Activated CD4-positive, alpha-beta T cell treated with anti-CD3 and anti-CD28 coated beads, Interleukin-2, amount 50 U/mL, for 24 hours (primary cell): ENCODE measurements at places on chromosomes 5 and 9.

DNA sequence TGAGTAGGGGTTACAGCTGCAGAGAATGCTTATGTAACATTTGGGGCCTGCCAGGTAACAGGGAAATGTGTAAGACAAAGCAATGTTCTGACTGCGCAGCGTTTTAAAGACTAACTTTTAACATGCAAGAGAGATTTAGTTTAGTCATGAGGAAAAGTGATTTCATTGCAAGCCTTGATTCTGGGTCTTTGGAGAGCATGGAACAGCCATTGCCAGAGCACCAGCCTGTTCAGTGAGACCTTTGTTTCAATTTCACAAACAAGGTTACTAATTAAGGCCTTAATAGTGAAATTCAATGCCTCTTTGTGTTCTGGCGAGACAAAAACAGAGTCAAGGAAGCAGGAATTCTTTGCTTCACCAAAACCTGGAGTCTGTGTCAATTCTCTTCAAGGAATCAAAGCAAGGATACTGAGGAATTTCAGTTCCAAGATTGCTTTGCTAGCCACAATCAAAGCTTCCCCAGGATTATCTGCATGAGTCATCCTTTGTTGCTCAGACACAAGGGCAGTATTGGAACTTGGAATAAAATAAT is 14.4 kb downstream of the CKMT2 start:
- no peak for DNase-seq

GRCh38 chr5:134086225-134086942 is 28.1 kb upstream of the TCF7 start:
- DNase-seq = no peak

DNA sequence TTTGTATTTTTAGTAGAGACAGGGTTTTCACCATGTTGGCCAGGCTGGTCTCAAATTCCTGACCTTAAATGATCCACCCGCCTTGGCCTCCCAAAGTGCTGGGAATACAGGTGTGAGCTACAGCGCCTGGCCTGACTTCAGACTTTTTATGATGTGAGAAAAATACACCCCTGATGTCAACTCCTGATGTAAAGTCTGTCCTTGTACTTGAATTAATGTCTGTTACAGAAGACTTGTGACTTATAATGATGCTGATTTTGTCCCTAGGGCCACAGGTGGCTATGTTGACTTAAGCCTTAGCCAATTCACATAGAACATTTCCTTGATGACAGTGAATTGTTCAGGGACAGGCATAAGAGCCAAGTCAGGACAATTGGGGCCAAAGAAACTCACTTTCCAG is 42.5 kb upstream of the MELK start:
- no peak for DNase-seq

DNA sequence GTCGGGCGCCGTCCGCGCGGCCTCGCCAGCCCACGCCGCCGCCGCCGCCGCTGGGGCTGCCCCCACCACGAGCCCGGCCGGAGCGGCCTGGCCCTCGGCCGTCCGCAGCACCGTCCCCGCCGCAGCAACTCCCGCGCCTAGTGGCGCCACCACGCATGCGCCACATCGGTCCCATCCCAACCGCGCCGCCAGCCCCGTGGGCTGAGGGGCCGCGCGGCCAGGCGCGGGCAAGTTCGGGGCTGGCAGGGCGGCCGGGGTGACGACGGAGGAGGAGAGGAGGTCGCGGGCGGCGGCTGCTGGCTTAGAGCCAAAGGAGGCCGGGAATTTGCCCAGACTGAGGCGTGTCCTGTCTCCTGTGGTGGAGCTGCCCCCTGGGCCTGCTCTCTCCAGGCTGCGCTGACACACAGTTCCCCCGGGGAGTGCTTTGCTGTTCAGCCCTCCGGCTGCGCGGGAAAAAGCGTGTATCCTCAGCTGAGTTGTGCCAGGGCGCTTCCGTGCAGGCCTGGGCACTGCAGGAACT is at the start of gene TUSC1:
Gene TUSC1, minus strand, starts transcription at position 298 of the 520 bp plus-strand sequence. Its CDS starts 132 bp downstream, at position 166.
- DNase-seq = no peak

DNA sequence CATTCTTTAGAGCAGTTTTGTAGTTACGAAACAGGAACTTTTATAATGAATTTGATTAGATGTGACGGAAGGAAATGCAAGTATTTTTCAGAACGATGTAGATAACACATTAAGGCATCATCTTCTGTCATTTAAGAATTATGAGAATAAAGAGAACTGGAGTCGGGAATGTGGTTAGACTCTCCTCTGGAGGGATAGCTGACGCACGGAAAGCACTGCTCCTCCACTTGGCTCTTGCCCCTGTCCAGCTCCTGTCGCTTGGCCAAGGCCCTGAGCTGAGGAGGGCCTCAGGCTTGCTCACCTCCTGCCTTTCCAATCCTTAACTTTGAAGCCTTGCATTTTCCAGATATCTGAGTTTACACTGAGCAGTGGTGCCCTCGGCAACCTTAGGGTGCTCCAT is 60.5 kb downstream of the MAP1B start:
- no peak for DNase-seq

DNA sequence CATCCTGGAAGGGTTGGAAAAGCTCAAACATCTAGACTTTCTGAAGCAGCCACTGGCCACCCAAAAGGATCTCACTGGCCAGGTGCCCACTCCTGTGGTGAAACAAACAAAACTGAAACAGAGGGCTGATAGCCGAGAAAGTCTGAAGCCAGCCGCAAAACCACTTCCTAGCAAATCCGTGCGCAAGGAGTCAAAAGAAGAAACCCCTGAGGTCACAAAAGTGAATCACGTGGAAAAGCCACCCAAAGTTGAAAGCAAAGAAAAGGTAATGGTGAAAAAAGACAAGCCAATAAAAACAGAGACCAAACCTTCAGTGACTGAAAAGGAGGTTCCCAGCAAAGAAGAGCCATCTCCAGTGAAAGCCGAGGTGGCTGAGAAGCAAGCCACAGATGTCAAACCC is 87.6 kb downstream of the MAP1B start:
- DNase-seq = no peak

- DNase-seq = no peak
Observed at GRCh38 chr5:10663489-10664179, 97.4 kb downstream of the DAP start.

GRCh38 chr9:133822430-133823065 is 84.4 kb upstream of the SARDH start:
- DNase-seq = no peak

DNA sequence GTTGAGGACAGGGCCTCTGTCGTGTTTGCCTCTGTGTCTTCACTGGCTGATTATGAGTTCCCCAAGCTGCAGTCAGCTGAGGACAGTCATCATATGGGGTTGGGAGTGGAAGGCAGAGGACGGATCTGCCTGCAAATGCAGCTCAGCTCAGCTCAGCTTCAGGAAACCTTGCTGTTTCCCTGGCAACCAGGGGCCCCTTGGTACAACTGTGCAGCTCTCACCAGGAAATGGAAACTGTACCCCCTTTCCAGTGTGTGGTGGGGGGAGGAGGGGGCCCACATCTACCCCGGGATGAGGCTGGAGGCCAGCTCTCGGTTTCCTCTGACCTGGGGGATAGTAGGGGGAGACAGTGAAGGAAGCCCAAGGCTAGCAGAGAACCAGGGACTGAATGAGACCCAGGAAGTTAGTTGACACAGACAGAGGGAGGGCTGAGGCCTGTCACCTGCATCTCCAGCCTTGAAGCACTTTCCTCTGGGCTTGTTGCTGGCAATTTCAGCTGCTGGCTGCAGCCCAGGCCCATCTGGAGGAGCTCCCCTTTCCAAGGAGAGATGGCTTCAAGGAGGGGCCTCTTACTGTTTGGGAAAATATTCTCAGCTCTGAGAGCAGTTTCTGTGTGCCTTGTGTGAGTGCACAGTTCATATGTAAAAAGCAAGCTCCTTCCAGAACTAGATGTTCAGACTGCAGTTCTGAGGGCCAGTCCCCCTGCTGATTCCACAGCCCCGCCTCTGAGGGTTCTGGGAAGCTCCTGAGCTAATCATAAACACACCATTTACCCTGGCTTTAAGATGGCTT is 6.9 kb downstream of the ANXA6 start:
- no peak for DNase-seq

GRCh38 chr5:42691413-42691937 is 65.1 kb upstream of the CCDC152 start:
- DNase-seq = no peak

DNA sequence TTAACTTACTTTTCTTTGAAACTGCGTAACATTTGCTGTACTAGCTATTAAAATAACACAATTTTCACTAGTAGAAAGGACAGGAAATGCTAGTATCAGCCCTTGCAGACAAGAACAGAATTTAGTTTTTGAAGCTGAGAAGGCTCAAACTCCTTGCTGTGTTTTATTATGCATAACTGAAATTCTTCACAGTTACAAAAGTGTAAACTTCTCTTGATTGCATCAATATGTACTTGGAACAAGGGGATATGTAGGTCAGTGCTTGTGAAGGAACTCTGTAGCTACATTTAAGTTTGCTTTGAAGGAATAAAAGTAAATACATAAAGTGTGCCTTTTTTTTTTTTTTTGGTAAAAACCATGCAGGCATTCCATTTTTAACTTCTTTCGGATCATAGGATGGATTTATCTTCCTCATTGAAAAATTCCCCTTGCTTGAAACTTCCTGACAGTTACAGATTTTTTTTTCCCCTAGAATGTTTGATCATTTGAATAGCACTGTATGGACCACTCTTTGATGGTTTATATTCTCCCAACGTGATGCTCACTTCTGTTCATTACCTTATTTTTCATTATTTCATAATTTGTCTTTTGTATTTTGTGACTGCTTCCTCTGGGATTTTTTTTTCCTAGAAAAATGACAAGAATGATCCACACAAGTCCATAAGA is 94.9 kb upstream of the DAB2 start:
- DNase-seq = no peak

DNA sequence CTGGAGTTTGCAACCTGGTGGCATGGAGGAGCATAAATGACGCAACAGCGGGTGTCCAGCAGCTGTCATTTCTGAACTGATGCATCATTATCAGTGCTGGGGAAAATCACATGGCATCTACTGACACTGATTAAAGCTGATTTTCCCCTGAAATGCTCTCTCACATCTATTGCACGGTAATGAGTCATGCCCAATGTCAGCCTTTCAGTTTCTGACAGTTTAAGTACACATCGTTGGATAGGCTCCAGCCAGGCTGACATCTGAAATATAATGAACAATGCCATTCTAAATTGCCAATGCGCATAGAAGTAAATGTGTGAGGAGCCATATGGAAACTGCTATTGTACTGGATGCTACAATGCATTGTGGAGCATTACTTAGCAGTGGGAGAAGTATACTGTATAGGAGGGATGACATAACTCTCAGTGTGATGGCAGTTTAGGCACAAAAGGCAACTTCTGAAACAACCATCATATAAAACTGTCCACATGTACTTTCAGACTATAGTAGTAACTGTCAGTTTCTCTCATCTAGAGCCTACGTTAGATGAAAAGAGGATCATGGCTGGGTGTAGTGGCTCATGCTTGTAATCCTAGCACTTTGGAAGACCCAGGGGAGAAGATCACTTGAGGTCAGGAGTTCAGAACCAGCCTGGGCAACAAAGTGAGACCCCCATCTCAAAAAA is 389.3 kb upstream of the DMAC1 start:
- DNase-seq = no peak

GRCh38 chr9:26893030-26893676 is 551 bp upstream of the CAAP1 start:
- DNase-seq = no peak

DNA sequence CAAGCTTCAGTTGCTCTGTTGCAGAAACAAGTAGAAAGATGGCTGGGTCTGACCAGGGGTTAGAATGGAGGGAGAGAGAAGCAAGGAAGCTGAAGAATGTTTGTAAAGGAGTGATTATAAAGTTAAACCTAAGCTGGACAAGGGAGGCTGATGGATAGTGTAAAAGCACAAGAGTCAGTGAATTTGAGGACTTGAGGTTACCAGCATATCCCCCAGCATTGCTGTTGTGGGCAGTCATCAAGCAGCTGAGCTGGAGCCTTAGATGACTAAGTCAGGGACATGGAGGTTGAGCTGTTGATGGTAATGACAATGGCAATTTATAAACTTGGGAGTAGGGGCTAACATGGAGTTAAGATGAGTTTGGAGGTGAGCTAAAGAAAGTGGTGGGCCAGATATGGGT is 131.5 kb downstream of the ERCC6L2 start:
- DNase-seq = no peak

DNA sequence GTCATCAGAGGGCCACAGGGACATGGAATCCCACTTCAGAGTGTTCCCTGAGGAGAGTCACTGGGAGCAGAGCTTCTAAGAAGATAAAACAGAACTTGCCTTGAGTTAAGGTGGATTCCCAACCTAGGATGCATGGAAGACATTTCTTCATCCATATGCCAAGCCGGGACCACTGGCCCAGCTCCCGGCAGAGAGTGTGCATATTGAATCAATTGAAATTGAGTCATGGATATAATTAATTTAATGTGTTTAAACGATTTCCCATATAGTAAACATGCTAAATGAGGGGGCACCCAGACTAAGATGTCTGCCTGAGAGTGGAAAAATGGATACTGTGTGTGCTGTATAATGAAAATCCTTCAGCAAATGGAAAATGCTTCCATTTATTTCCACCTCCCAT is 194.4 kb upstream of the TBC1D2 start:
- no peak for DNase-seq

DNA sequence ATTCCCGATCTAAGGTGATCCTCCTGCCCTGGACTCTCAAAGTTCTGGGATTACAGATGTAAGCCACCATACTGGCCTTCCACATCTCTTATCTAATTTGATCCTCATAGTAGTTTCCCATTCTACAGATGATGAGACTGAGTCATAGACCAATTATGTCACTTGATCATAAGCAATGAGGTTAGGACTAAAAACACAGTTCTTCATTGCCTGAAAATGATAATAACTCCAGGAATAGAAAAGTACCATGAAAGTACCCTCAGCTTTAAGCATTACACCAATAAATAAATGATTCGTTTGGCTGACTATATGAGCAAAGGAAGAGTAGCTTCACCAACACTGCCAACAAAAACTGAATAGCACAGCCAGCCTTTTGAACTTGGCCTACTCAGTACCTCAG is 389.5 kb downstream of the ACTL7B start:
- no peak for DNase-seq

DNA sequence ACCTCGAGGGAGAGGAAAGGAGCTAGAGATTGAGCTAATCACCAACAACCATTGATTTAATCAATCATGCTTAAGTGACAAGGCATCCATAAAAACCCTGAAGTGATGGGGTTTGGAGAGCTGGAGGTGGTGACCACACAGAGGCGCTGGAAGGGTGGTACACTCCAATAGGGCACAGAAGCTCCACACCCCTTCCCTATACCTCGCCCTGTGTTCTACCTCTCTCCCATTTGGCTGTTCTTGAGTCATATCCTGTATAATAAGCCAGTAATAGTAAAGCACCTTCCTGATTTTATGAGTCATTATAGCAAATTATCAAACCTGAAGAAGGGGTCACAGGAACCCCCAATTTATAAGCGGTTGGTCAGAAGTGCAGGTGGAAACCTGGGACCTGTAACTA is 18.3 kb downstream of the ACTL7B start:
- no peak for DNase-seq
